ENCODE measurements at places on chromosomes 1 and 21. TPM values are rescaled to one million over a fixed set of nuclear protein-coding genes. Genes with fewer than 3 reads are reported as not detected.

DNA sequence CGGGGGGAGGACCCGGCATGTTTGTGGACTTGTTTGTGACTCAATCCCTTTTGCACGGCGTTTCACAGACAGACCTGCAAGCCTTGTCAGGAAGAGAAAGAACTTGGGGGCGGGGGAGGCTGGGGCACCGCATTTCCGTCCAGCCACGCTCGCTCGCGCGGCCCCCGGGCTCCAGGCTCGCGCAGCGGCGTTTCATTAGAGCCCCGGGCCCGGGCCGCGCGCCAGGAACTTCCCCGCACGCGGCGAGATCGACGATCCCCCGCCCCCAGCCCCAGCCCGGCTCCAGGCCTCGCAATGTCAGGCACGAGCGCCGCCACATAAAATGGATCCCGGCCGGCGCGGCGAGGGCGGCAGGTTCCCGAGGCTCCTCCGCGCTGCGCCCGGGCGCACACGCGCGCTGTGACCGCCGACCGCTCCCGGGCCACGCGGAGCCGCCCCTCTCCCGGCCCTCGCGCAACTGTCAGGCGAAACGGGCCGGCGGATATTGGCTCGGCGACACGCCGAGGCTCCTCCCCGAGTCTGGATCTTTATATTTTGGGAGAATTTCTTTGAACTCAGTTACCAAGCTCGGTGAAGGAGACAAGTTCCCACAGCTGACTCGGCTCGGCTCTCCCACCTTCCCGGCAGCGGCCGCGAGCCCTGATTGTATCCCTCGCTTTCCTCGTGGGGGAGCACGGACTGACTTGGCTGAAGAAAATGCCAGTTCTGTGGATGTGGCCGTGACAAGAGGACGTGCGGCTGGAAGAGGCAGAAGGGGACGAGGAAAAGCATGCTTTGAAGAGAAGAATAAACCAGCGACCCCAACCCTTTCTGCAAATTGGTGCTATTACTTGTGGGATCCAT lies at the start of gene KIF26B:
TSS of gene KIF26B (plus strand) at position 557 of the 843 bp plus-strand sequence. CDS start 440 bp downstream, outside the sequence.
- DNase-seq: no peak

- no peak for DNase-seq
These were observed 272.5 kb downstream of the SIPA1L2 start for GRCh38 chr1:232357416-232357815.

- no peak for DNase-seq
These were observed 16.2 kb downstream of the KCTD3 start for GRCh38 chr1:215583185-215583749.

DNA sequence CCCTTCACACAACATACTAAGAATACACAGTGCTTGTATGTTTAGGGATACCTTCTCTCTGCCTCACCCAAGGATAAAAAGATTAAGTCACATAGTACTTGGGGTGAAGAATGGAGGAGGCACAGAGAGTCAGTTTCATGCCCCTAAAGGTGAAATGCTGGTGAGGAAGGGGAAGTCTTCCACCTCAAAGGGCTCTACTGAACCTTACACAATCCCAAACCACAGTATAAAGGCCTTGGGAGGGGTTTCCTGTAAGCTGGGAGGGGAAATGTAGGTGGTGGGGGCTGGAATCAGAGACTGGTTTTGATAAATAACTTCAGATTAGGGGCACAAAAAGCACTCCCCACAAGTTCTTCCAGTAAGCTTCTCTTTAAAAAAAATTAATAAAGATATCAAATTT lies 3.5 kb downstream of the MINDY1 start:
- DNase-seq: no peak

DNA sequence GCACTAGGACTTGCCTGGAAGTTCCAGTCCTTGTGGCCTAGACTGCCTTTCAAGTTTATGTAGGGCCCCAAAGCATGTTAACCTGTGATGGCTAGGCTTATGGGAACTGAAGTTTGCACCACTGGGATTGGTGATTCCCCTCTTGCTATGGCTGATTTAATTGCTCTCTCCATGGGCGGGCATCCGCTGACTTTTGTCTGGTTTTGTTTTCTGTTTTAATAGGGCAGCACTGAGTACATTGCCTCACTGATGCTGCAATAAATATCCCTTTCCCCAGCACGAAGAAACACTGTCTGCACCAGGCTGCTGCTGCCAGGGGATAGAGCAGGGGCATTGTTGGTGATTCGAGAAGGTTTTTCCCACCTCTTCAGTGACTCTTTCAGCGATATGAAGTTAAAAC lies 73.3 kb upstream of the PDE4B start:
- no peak for DNase-seq

GRCh38 chr1:48644905-48645605 lies 131.6 kb downstream of the BEND5 start:
- DNase-seq: no peak

GRCh38 chr21:29888437-29888836 lies 51.4 kb downstream of the GRIK1 start:
- no peak for DNase-seq

DNA sequence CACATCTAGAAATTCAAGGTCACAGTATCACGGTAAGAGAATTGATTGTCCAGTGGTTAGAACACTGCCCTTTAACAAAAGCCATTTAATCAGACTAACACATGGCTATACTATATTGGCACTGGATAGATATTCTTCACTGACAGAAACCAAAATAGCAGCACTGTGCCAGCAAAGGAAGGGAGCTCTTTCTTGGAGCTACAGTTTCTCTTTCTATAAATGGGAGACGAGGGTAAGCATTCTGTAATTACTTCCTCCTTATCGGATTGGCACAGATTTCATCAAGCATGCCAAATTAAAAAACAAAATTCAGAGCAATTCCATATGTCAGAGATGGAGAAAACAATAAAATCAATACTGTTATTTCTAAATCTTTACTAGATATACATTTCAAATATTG lies 115.7 kb upstream of the CACYBP start:
- no peak for DNase-seq

GRCh38 chr1:201828820-201829774 lies at the start of gene IPO9:
IPO9 (plus strand) TSS chr1:201829157; CDS start chr1:201829210, 53 bp downstream.
- peak; percentile 95 for DNase-seq

GRCh38 chr1:94258873-94259331 lies 21.5 kb upstream of the ARHGAP29 start:
- DNase-seq: no peak

- no peak for DNase-seq
These were observed 3.5 kb downstream of the SLAMF7 start for GRCh38 chr1:160742428-160743127.

GRCh38 chr1:203271962-203272632 lies 33.2 kb upstream of the BTG2 start:
- no peak for DNase-seq

GRCh38 chr1:156006666-156007376 lies 13.9 kb downstream of the SSR2 start:
- DNase-seq: no peak

DNA sequence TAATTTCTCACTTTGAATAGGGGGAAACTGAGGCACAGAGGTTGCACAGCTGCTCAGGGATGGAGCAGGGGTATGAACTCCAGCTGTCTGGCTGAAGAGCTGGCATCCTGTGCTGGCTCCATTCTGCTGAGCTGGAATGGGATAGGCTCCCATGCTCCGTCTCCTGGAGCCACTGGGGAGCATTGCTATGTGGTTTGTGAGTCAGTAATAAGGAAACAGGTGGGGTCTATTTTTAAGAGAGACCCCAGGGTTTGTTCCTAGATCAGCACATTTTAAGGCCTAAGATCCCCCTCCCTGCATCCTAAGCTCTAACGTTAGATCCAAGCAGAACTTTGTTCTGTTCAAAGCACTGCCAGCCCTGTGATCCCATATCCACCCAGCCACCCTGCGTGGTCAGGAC lies 72.2 kb downstream of the LACTBL1 start:
- no peak for DNase-seq

- DNase-seq: no peak
These were observed 176.0 kb downstream of the SEC16B start for GRCh38 chr1:177793900-177794299.

- DNase-seq: no peak
These were observed 1.1 kb downstream of the GNG4 start for GRCh38 chr1:235648407-235648907.

The TTC24 gene
- not detected for total RNA-seq

The IL6R gene
- total RNA-seq: 10.5 TPM

The SIK1 gene
- 7.8 TPM for total RNA-seq

The BTG2 gene
- total RNA-seq: 73.7 TPM

The GPR25 gene
- not detected for total RNA-seq

The HES3 gene
- total RNA-seq: not detected

The NBPF20 gene
- 0.88 TPM for total RNA-seq

The CYB561D1 gene
- total RNA-seq: 4.6 TPM

The MYBPHL gene
- 0.22 TPM for total RNA-seq

The APCS gene
- total RNA-seq: not detected

The TRNAU1AP gene
- total RNA-seq: 13.0 TPM

The OR2G2 gene
- not detected for total RNA-seq

The PALMD gene
- 123 TPM for total RNA-seq

The TMEM51 gene
- total RNA-seq: 4.1 TPM

The VSIG8 gene
- total RNA-seq: not detected

The OR2M2 gene
- not detected for total RNA-seq

The PIK3C2B gene
- 18.5 TPM for total RNA-seq

The FCRL2 gene
- total RNA-seq: not detected

The FMOD gene
- total RNA-seq: 11.2 TPM

The DNALI1 gene
- 6.9 TPM for total RNA-seq

All from left ventricle myocardium inferior (tissue), 1 donor.